ENCODE measurements at places on chromosomes 7 and 10.

GRCh38 chr7:73879977-73880681, 19.2 kb downstream of the TMEM270 start:
- DNase-seq: peak; percentile 74

- peak; percentile 19 for DNase-seq
These were observed 168.4 kb downstream of the SORCS3 start for GRCh38 chr10:104809288-104810090.

GRCh38 chr10:8776926-8777622, 722.6 kb downstream of the GATA3 start:
- DNase-seq: no peak

DNA sequence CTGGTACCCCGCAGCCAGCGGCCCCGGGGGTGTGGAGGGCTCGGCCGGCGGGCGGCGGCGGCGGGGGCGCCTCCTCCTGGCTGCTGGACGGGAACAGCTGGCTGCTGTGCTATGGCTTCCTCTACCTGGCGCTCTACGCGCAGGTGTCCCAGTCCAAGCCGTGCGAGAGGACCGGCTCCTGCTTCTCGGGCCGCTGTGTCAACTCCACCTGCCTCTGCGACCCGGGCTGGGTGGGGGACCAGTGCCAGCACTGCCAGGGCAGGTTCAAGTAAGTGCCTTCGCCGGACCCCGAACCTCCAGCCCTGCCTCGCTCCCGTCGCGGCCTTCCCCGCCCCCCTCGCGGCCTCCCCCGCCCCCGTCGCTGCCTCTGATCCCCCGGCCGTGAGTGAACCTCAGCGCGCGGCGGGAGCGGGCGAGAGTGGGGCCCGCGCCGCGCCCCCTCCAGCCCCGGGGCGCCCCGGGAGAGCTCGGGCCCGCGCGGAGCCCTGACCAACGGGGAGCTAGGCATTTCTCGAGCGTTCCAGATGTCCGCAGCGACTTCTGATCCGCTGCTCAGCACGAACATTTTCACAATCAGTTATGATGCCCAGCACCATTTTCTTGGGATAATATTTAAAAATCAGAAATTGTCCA, 727 bp downstream of the ATRNL1 start:
- no peak for DNase-seq

GRCh38 chr7:31017032-31017675, 35.0 kb upstream of the ADCYAP1R1 start:
- no peak for DNase-seq

DNA sequence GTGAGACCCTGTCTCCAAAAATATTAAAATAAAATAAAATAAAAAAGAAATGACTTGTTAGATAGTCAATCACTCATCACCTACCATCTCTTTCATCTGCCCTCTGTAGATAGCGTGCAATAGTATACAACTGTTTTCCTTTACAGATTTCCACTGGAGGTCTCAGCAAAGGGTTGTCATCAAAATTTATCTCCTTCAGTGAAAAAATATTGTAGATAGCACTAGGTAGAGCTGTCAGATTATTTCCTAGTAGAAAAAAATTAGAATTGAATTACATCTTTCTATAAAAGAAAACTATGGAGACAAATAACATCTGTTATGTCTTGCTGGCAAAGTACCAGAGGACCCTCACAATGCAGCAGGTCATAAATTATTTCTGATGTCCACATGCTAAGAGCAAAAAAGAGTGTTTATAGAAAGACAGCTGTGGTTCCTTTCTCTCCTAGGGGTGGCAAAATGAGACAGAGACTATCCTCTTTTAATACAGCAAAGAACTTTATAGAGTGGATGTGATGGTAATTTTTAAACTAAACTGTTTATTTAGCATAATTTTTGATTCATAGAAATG, 16.3 kb upstream of the CYP51A1 start:
- no peak for DNase-seq

DNA sequence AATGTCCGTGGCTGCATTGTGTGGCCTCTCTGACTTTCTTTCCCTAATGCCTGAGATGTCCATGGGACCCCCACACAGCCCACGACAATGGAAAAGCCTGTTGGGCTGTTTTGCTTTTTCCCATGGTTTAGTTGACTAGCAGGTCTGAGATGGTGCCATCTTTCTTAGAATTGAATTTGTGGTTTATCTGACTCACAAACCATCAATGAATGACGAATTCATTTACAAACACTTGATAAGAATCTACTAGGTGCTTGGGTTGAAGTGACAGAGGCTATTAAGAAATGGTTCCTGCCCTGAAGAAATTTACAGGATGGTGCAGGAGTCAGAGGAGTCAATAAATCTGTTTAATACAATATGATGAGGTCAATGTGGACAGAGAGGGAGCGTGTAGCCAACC, 75.4 kb downstream of the OTUD1 start:
- DNase-seq: no peak

DNA sequence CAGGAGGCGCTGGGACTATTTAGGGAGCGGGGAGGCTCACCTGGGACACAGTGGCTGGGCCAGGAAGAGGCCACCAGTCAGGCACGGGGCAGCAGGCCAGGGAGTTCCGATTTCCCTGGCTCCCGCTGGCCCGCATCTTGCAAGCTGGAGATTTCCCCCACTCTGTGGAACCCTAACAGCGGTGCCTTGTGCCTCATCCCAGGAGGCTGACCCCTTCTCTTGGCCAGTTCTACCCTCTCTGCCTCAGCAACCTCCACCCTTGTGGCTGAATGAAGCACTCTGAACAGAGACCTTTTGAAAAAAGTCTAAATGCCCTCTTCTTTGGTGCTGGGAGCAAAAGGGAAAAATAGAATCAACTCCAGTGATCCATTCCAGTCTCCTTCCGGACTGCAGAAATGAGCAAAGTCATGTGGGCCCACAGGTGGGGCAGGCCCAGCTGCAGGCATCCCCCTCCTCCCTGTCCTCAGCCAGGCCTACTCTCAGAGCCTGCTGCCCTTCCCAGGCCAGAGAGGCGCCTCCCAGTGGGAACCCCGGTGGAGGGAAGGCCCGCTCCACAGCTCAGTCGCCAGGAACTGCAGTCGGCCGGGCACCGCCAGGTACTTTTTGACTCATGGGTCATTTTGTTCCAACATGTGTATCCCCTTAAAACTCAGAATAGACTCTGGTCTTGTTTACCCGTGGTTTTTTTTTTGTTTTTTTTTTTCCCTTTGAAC, 155.5 kb downstream of the ZNF248 start:
- DNase-seq: no peak

GRCh38 chr7:27204851-27205322, 5.0 kb upstream of the HOXA13 start:
- DNase-seq: no peak

- DNase-seq: no peak
These were observed 323.2 kb upstream of the BMPER start for GRCh38 chr7:33582104-33582503.

GRCh38 chr10:57815949-57816348, 451.7 kb downstream of the IPMK start:
- DNase-seq: no peak

GRCh38 chr10:79266084-79266483, 81.2 kb upstream of the PPIF start:
- DNase-seq: no peak

DNA sequence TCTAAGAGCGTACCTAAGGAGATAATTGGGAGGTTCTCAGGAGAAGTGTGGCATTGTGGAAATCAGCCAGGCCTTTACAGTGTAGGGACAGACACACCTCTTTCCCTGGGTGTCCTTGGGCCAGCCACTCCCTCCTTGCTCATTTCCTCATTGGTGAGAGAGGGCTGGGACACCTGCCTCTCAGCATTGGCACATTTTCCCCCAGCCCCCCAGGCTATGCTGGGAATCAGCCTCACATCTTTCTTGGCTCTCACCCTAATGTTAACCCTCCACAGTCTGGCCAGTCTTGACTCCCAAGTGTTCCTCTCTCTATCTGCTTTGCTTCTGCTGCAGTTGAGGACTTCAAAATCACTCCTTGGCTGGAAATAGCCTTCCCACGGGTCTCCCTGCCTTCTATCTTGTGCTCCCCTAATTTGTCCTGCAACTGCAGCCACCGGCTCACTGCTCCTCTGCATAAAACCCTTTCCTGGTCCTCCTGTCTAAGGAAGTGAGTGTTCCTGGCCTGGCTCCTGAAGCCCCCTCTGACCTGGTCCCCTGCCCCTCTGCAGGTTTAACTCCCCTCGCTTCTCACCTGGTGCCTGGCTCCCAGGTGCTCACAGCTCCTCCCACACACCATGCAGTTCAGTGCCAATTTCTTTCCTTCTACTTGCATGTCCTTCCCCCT, 15.8 kb downstream of the TBXAS1 start:
- no peak for DNase-seq

GRCh38 chr7:138979988-138980562, 1.1 kb downstream of the KIAA1549 start:
- no peak for DNase-seq

- no peak for DNase-seq
These were observed 117.0 kb upstream of the ARID5B start for GRCh38 chr10:61784354-61785133.

DNA sequence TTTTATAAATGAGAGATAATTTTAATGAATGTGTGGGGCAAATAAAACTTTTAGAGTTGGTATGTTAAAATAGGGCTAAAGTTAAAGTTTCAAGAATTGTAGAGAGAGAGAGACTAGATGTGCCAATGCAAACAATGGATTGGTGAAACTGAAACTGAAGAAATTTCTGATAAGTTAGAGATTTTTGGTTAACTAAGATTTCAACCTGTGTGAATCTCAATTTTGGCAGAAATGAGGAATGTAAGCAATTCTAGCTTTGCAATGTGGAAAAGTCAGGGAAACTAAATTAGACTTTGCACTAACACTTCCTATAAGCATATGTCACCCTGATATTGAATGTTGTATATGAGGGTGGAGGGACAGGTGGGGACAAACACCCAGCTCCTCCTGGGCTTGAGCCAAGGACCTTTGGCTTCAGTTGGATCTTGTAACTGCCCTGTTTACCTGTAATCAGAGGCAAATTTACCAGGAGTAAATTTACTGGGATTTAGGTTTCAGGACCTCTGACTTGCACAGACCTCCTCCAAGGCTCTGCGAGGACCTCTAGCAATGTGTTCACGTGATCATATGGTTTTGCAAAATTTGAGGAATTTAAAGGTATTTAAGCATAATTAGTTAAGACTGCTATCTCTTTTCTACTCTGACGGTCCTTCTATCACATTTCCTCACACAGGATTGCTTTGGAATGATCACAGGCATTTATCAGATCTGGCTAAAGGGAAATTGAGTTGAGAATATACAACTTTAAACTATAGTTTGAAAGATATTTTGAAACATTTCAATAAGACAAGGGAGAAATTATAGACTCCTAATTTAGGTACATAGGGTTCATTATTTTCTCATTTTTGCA, 33.1 kb upstream of the RPA3 start:
- no peak for DNase-seq

DNA sequence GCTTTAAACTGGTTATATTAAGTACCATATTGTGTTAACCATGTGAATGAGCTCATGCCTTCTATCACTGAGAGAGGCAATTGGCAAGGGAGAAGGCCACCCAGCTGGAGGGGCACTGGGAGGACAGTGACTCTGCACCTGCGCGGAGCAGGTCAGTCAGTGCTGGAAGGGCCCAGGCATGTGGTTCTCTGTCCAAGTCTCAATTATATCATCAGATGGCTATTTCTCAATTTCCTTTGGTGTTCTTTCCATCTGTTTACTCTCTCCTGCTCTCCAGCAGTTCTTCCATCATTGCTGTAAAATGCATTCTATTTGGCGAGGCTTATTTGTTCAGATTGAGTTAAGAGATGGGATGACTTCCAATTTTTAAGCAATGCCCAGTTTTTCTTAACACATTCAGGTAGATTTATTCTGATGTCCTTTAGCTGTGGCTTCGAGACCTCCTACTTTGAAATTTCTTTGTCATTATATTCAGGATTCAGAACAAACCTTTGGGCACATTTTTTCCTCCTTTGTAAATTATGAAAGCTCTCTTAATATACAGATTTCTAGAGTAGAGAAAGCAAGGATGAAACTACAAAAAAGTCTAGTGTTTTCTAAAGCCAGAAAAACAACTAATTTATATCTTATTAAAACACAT, 159.3 kb downstream of the BMPER start:
- no peak for DNase-seq

GRCh38 chr10:29828440-29828894, 193.7 kb upstream of the SVIL start:
- no peak for DNase-seq

DNA sequence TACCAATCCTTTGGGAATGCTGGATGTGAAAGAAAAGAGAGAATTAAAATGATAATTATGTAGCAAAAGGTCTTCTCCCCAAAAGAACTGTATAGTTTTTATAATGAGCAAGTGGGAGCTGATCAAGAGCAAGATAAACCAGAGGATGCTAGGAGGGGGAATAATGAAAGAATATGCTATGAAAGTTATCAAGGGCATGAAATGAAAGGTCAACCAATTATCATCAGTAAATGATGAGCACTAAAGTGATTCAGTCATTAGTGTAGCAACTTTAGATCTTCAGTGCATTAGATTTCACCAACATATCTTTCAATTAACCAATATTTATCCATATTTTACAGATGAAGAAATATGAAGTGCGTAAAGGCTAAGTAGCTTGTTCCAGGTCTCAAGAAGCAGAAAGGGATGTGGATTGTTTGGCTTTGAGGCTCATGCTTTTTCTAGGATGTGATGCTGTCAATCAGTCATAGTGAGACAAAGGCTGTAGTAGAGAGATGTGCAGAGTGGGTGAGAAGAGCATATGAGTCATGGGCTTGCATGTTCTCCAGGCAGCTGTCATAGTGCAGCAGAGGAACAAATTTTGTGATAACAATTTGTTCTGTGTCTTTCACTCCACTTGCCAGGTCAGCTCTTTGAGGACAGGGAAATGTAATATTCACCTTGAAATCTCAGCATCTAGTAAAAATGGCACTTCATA, 5.7 kb upstream of the OR2F2 start:
- DNase-seq: no peak

GRCh38 chr7:1755783-1756625, 85.9 kb downstream of the ELFN1 start:
- DNase-seq: no peak

GRCh38 chr7:39125846-39126245, 148.1 kb downstream of the POU6F2 start:
- no peak for DNase-seq

- DNase-seq: no peak
These were observed 37.1 kb downstream of the TMEM229A start for GRCh38 chr7:123995617-123996326.

DNA sequence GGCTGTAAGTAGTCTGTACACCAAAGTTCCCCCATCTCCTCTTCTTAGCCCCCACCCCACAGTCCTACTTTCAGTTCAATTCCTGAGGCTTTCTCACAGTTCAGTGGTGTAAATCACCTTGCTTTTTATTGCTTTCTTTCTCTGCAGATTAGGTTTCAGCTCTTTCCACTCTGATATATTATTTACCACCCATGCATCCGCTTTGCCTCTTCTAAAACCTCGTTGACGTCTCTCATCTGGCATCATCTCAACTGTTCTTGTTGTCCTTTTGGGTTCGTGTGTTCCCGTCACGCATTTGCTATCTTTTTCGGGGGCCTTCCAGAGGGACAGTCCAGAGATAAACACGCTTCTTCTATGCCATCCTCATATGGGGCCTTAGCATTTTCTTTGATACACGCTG, 597.9 kb upstream of the DPP6 start:
- no peak for DNase-seq

All from fibroblast of skin of right quadriceps (primary cell).